ENCODE measurements at places on chromosomes 5 and 9. TPM values are rescaled to one million over a fixed set of nuclear protein-coding genes. Genes with fewer than 3 reads are reported as not detected.

Gene CXXC5
- 28.2 TPM for total RNA-seq

Gene ZNF189
- 14.1 TPM for total RNA-seq

- no peak for DNase-seq
Observed at GRCh38 chr9:135746565-135746964, 44.6 kb downstream of the KCNT1 start.

GRCh38 chr5:154916874-154917273 is 21.1 kb downstream of the GEMIN5 start:
- no peak for DNase-seq

DNA sequence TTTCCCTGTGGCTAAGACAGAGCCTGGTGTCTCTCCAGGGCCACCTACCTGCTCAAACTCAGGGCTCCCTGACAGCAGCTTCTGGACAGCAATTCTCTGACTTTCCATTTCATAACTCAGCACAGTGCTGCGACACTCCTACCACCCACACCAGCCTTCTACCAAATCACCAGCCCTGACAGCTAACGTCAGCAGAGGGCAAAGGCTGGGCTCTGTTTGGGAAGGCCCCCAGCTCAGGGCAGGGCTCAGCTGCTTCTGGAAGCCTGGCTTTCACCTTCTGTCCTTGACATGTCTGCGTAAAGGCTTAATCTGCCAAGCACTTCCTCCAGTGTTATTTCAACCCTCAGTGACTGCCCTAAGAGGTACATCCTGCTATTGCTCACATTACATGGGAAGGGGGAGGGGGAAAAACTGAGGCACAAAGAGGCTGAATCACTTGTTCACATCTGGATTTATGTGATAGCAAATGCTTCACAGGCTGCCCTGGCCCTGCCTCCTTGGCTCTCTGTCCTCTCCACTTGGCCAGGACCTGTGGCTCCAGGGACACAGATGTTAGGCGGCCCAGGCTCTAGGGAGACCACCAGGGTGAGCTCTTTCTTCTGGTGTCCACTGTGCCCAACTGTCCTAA is 102.5 kb upstream of the PANK3 start:
- DNase-seq = no peak

DNA sequence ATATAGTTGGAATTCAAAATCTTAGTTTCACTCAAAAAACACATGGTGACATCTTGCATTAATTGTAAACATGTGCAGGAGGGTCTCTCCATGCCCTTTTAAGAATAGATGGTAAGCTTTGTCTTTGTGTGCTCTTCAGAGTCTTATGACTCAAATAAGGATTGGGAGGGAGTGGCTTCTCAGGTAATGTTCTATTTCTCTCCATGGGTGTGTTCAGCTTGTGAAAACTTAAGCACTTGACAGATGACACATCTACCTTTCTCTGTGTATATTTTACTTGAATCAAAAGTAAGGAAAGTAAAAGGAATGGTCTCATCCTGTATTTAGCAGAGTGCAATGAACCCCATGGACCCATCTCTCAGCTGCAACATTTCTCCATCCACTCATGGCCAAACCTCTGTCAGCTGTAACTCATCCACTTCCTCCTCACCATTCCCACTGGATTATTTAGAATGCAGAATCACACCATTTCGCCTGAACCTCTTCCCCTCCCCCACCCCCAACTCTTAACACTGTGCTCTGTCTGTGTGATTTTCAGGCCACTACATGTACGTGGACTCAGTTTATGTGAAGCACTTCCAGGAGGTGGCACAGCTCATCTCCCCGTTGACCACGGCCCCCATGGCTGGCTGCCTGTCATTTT is 82.1 kb downstream of the MAMDC2 start:
- DNase-seq = no peak

- DNase-seq = no peak
Observed at GRCh38 chr9:120348951-120349429, 231.0 kb downstream of the CDK5RAP2 start.

DNA sequence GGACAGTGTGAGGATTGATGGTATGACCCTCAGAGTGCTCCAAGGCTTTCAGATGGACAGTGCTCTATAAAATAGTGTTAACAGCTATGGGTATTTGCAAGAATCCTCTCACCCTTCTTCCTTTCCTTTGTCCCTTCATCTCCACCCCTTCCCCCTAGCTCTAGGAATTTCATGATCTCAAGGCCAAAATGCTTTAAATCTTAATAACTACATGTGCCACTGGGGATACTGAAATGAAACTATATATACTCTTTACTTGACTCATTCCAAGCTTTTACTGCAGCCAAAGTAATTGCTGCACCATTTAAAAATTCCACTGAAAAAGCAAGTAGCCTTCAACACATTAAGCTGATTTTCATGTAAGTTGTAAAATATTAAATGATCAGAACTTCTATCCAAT is 361.6 kb upstream of the SLC30A5 start:
- DNase-seq = no peak

- peak; percentile 31 for DNase-seq
Observed at GRCh38 chr9:16653491-16654399, 216.7 kb downstream of the BNC2 start.

- DNase-seq = no peak
Observed at GRCh38 chr5:22908129-22908528, 55.0 kb upstream of the CDH12 start.

DNA sequence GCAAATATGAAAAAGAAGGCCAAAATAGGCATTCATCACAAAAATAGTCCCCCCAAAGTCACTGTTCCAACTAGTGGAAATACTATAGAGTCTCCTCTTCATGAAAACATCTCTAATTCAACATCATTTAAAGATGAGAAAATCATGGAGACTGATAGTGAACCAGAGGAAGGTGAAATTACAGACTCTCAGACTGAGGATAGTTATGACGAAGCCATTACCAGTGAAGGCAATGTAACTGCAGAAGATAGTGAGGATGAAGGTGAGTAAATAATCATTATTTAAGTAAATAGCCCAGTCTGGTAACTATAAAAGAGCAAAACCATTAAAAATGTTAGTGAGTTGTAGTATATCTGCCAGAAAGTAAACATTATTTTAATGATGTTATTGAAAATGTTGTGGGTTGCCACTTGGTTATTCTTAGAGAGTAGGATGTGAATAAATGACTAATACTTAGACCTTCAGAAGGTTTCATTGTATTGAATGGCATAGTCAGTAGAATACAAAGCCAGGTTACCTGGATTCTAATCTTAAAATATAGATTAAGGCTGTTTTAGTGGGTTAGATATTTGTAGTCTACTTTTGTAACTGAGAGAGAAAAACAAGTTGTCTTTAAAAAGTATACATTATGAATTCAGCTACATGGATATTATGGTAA is 16.3 kb downstream of the AGGF1 start:
- DNase-seq = no peak

Gene ROR2
- total RNA-seq = 8.3 TPM

Gene ARSK
- 2.2 TPM for total RNA-seq

GRCh38 chr9:133974631-133975341 is 17.3 kb downstream of the VAV2 start:
- no peak for DNase-seq

Gene IGFBPL1
- 0.25 TPM for total RNA-seq

Gene GHR
- 4.0 TPM for total RNA-seq

- DNase-seq = no peak
Observed at GRCh38 chr5:101673120-101673519, 623.0 kb downstream of the SLCO4C1 start.

Gene SLC1A3
- 2.2 TPM for total RNA-seq

Gene DNAJB5
- 7.1 TPM for total RNA-seq

Gene BARHL1
- not detected for total RNA-seq

DNA sequence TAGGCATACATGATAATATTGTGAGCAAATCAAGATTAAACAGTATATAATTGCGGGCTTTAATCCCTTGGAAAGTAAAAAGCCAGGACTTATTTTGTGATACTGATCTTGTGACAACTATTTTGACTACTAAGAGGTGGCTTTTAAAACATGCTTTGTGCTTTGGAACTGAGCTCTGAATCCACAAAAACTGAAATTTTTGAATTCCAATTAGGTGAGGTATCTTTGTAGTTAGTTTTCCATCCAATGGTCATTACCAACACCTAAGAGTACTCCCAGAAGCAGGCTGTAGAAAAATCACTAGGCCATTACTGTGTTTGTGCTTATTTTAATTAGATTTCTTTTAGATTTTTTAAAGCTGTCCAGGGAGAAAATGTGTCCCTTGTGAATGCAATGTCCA is 559.5 kb upstream of the WWC1 start:
- DNase-seq = no peak

DNA sequence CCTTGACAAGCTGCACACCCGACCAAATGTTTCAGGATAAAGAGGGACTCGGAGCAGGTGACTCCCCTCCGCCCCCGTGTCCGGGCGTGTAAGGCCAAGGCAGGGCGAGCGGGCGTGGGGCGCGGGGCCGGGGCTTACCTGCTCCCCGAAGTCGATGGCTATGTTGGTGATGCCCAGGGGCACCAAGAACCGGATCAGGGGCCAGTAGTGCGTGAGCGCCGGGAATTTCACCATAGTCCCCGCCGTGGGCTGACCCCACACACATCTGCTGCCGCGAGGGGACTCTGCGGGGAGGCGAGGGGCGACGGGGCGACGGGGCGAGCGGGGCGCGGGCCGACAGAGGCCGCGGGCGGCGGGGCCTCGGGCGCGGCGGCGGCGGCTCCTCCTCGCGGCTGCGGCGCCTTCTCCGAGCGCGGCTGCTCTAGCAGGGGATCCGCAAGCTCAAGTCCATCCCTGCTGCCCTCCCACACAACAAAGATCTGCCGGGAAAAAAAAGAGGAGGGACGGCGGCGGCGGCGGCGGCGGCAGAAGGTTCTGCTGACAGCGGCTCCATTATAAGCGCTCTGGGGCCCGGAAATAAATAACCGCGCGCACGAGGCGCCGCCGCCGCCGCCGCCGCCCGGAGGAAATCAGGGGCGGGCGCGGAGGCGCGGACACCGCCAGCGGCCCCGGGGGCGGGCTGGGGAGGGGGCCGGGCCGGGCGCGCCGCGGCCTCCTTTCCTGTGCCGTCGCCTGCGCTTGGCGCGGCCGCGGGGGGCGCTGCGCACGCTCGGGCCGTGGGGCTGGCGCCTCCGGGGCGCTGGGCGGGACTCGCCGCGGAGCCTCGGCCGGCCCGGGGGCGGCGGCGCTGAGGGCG is at the start of gene ANKH:
Gene ANKH (minus strand): TSS at position 565 of the 856 bp plus-strand sequence. CDS start 331 bp downstream, at position 234.
- DNase-seq = peak; percentile 64

- DNase-seq = no peak
Observed at GRCh38 chr5:154758493-154758892, 3.3 kb downstream of the LARP1 start.

- DNase-seq = no peak
Observed at GRCh38 chr5:38446029-38446522, 110.4 kb downstream of the LIFR start.

GRCh38 chr5:107483231-107484024 is 187.3 kb downstream of the EFNA5 start:
- DNase-seq = no peak

Gene ELAVL2
- total RNA-seq = 1.3 TPM

DNA sequence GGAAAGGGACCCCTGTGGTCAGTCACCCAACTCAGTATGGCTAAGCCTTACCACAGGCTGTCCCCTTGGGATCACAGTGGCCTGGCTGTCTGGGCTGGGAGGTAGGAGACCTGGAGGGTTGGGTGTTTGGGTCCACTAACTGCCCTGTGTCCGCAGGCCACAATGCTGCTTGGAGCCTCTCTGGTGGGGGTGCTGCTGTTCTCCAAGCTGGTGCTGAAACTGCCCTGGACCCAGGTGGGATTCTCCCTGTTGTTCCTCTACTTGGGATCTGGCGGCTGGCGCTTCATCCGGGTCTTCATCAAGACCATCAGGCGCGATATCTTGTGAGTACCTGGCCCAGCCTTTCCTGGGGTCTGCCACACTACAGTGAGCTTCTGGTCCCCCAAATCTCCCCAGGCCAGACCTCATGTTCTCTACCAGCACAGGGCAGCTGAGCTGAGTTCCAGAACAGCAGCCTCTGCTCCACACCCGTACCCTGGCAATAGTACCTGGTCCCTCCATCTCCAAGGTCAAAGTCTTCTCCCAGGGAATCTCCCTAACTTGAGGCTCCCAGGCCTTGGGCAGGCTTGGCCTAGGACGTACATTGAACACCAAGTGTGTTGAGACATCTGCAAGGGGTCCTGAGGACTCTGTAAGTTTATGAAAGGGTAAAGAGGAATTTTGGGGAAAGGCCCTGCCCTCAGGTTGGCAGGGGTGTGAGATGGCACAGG is 2.8 kb downstream of the SLC27A4 start:
- no peak for DNase-seq

GRCh38 chr9:138053321-138053868 is 175.8 kb downstream of the CACNA1B start:
- no peak for DNase-seq

- no peak for DNase-seq
Observed at GRCh38 chr9:111429175-111429574, 55.0 kb downstream of the ECPAS start.

Gene VAV2
- total RNA-seq = 29.6 TPM

GRCh38 chr9:78297672-78297961 is 692 bp downstream of the PSAT1 start:
- DNase-seq = no peak

DNA sequence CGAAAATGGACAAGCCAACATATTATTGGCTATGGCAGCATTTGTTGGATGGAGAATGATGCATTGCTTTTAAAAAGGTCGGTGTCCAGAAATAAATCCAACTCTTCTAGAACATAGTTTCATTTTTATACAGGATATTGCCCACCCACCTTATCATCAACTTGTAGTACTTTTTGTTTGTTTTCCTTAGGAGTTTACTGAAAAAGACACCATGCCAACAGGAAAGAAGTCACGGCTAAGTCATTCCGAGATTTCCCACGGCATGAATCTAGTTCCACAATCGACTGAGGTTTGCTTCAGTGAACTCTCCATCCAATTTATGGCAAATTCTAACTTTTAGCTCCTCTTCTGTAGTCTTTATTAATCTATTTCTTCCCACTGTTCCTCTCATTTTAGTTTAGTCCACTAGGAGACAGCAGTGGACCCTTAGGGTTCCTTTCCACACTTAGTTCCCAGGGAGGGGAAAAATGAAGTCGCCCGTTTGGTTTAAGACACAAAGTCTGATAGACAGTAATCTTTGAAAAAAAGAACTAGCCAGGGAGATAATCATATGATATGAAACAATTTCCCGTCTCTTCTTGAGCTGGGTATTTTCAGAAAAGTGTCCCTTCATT is 237.5 kb downstream of the AP3B1 start:
- no peak for DNase-seq

Gene TEK
- 2.4 TPM for total RNA-seq

- no peak for DNase-seq
Observed at GRCh38 chr9:88979021-88979420, 12.2 kb upstream of the S1PR3 start.

GRCh38 chr5:75031366-75031765 is 21.0 kb downstream of the GCNT4 start:
- DNase-seq = no peak

Gene RNF183
- total RNA-seq = 0.85 TPM

Data from left colon (tissue), 2 donors.